Fibroblast of skin of left biceps (primary cell): ENCODE measurements at places on chromosomes 1 and 21.

DNA sequence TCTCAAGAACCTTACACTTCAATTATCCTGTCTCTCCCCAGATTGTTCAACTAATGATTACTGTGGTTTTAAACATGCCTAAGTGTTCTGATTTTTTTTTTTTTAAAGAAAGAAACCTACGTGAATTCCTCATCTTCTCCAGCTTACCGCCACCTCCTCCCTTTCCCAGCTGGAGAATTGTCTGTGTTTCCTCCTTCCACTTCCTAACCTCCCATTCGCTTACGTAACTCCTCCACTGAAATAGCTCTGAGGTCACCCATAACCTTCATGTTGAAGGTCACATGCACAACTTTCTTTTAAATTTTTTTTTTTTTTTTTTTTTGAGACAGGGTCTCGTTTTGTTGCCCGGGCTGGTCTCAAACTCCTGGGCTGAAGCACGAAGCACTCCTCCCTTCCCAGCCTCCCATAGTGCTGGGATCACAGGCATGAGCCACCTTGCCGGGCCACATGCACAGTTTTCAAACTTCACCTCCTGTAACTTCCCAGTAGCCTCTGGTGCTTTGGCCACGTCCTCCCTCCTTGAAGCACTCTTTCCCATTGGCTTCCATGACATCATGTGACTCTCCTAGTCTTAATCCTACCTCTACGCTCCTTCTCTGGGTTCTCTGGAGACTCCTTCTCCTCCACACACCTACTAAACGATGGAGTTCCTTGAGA, 9.8 kb upstream of the CAPZB start:
- DNase-seq: no peak

GRCh38 chr1:43043695-43044094, 85.0 kb upstream of the SLC2A1 start:
- no peak for DNase-seq

DNA sequence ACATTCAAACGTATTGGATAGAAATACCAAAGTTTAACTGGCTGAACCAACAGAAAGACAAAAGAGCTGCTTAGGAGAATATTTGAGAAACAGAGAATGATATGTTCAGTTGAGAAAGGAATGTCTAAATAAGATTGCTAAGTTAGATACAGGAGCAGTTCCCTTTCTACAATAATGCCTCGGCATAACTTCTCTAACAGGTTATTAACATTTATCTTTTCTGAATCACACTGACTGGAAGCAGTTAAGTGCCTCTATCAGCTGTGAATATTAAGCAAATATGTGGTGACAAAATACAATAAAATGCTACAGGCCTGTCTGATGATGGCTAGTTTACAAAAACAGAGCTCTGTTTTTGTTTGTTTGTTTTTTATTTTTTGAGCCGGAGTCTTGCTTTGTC, 121.9 kb downstream of the KCNK1 start:
- no peak for DNase-seq

GRCh38 chr1:235423214-235423652, 56.0 kb downstream of the TBCE start:
- no peak for DNase-seq

DNA sequence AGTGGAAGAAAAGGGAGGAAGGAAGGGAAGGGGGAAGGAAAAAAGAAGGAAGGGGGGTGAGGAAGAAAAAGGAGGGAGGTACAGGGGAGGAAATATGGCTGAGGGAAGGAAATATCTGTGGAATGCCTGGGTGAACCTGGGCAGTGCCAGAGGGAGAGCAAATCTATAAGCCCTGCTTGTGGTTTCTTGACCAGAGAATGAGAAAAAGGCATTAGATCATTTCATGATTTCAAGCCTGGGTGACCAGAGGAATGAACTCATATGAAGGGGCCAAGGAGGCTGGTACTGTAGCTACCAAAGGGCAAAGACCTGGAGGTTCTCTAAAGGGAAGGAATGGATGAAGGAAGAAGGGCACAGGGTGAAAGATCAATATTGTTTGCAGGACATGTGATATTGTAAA, 31.4 kb downstream of the GNG12 start:
- DNase-seq: no peak

DNA sequence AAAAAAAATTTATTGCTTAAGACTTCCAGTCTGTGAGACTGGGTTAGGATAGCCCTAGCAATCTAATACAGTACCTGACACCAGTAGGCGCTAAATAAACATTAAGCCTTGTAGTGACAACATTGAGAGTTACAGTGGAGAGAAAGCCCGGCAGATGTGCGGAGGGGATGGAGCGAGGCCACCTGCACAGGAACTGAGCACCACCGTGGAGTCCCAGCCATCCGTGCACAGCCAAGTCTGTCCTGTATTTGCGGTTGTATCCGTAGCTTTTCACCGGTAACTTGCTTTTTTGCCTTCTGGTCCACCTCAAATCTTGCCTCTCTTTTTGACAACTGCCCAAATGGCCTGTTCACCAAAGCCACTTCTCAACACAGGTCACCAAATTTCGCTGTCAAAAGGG, 260.1 kb downstream of the GPATCH2 start:
- no peak for DNase-seq

DNA sequence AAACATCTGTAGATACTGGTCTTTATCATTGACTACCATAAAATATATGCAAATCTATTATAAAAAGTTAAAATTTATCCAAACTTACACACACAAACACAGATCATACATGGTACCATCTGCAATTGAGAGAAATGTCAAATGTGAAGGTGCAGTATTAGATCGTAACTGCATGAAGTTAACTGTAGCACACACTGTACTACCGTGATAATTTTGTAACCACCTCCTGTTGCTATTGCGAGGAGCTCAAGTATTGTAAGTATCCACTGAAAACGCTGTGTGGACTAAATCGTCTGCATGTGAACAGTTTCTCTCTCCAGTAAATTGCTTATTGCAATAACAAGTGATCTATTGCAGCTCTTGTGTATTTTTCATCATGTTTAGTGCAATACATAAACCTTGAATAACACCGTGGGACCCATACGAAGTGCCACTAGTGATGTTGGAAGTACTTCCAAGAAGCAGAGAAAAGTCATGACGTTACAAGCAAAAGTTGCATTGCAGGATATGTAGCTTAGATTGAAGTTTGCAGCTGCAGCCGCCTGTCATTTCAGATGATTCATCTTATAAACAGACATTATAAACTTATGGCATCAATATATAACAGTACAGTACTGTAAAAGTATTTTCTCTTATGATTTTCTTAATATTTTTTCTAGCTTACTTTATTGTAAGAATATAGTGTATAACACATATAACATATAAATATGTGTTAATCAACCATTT, 172.9 kb downstream of the SDCCAG8 start:
- no peak for DNase-seq

DNA sequence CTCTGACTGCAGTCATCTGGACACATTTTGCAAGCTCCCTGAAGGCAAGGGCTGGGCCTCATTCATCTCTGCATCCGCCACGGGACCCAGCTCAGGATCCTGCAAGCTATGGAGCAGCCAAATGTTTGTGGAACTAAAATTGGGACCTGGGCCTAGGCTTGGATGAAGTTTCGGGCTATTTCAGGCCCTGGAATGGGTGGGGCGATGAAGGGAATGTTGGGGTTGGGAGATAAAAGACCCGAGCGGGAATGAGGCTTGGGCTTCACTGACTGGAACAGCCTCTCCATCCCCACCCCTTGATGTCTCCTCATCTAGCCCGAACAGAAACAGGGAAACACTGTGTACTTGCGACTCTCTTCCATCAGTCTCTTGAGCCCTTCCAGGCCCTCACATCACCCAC, 7.3 kb upstream of the AHCYL1 start:
- DNase-seq: no peak

- no peak for DNase-seq
Measured at GRCh38 chr1:171939740-171940139, 98.4 kb downstream of the DNM3 start.

DNA sequence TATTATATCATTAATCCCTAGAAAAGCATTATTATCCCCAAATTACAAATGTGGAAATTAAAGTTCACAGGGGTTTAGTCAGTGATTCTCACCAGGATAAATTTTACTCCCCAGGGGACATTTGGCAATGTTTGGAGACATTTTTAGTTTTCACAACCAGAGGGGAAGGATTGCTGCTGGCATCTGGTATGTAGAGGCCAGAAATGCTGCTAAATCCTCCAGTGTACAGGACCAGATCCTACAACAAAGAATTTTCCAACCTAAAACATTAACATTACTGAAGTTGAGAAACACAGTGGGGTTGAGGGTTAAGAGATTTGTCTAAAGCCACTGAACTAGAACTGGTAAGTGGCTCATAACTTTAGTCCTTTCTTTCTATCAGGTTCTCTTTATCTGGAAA, 162.0 kb upstream of the SYT6 start:
- no peak for DNase-seq

DNA sequence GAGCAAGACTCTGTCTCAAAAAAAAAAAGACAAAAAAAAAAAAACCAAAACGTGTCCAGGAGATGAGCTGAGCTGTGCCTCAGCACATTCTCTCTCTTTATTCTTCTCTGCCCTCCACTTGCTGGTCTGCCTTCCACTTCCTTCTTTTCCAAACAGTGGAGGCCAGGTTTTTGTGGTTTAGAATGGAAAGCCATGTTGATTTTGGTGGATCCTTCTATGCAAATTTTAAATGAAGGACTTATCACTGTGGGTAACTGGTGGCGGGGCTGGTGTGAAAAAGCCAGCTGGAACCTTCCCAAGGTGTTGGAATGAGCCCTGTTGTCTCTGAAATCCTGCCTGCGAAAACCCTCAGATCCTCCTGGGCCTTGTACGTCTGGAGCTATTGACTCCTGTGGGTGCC, 61.9 kb downstream of the PTPRU start:
- DNase-seq: no peak

DNA sequence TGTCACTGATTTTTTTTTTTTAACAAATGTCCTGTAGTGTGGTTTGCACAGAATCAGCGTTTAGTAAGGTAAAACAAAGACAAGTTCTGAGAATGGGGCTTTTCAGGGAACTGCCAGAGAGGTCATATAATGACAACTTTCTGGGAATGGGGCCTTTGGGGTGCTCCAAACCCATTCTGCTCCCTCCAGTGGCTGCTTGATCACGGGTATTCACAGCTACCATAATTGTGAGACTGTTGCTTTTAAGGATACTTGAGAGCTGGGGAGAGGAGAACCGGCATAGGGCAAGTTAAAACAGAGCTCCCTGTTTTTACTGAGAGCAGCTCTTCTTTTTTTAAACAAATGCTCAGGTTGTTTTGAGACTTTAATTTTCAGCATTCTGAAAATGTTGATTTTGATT, 48.2 kb downstream of the CYP2J2 start:
- no peak for DNase-seq

DNA sequence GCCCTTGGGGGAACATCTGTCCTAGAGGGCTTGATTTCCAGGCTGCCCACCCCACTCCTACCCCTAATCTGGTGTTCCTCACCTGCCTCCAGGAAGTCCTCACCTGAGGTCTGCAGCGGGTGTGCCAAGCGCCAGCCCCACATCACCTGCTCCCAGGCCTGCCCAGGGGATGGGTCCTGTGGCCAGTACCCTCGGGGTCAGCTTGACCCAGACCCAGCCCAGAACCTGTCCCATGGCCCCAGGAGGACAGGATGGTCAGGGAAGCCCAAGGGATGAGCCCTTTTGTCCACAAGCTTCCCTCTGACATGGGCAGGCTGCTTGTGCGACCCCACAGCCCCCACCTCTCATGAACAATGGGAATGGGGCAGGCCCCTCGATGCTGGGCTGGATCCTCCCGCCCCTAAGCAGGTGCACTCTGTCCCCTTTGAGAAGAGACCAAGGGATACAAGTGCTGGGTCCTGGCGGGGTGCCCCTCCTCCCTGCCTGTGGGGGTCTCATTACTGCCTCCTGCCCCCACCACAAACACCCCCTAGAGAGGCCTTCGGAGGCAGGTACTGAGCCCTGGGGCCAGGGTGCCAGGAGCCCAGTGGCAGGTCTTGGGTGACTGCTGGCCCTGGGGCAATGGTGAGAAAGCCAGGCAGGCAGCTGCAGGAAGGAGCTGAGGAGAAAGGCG, 3.2 kb downstream of the MIB2 start:
- no peak for DNase-seq

DNA sequence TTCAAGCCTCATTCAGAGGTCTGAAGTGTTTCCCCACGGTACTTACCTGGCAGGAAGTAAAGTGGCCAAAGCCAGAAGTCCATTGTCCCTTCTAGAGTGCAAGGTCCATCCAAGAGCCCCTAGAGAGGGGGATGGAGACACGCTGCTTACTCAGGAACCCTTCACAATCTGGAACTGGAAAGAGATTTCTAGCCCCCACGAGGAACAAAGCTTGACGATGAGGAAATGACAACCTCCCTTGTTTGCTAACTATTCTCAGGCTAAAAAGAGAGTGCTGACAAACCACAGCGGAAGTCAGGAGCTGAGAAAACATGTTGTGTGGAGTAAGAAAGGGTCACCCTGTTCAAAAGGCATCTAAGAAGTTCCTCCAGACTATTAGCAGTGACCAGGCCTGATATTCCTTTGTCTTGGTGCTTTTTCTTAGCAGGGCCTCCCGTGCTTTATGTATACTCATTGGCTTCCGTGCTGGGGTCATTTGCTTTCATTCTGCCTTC, at the start of gene FCMR:
Gene FCMR (minus strand): TSS at position 170 of the 494 bp plus-strand sequence. CDS start 87 bp downstream, at position 83.
- DNase-seq: no peak
